ENCODE measurements at places on chromosomes 5 and 9.

DNA sequence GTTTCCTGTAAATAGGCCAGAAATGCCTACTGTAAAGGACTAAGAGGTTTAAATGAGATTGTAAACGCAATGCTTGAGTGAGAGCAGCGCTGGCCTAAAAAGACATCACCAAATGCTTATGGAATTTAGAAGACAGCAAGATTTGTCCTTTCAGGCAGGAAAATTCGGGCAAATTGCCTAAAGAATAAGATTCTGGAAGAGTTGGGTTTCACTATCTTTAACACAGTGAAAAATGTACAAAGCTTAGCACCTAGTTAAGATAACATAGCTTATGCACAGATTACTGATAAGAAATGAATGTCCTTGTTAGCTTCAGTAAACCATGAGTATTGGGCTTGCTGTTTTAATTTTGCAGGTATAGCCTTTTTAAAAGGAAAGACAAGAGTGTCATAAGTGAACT, 4.7 kb downstream of the FKBP15 start:
- no peak for DNase-seq

DNA sequence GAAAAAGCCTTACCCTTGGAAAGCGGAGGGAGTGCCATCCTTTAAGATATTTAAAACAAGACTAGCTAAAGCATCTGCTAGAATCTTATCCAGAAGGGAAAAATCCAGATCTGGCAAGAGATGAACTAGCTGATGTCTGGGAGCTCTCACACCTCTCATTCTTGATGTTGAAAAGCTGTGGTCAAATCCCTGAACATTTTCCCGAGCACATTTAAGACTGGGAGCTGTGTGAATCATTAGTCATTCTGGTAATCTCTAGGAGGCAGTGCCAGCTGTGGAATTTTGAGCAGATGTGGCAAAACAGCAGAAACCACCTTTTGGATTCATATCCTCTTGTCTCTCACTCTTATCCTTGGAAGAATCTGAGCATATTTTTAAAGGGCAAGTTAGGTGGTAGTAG, 218.0 kb downstream of the MAN2A1 start:
- DNase-seq = no peak

- peak; percentile 51 for DNase-seq
Observed at GRCh38 chr9:133990366-133991213, 1.5 kb downstream of the VAV2 start.

GRCh38 chr5:106489004-106489403, 1181.7 kb downstream of the EFNA5 start:
- DNase-seq = no peak

DNA sequence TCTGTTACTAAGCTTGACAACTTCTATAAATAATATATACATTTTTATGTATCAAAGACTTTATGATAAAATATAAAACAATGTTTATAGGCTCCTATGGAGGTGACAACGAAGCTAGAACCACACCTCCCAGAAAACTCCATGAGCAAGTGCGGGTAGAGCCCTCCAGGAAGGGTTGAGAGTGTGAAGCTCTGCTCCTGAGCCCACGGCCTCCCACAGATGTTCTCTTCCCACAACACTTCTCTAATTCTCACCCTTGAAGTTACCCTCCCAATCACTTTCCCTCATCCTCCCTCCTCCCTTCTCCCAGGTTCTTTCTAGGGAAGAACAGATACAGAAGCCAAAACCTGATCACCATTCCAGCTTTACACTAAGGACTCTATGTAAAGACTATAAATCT, 427.6 kb downstream of the SPOCK1 start:
- no peak for DNase-seq

DNA sequence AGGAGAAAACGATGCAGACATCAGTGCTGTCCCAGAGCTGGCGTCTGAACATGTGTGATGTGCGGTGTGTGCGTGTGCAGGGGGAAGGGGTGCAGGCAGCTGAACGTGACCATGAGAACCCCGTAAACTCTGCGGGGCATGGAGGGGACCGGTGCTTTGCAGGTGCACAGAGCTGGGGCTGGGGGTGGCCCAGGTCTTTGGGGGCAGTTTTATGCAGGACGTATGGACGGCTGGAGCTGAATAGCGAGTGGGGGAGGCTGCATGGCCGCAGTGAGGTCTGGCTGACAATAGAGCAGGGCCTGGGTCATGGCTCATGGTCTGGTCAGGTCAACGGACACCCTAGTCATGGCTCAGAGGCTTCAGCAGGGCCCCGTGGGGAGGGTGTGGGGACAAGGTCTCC, 3.3 kb upstream of the EXOC3 start:
- DNase-seq = peak; percentile 15

- DNase-seq = no peak
Observed at GRCh38 chr5:11407556-11408145, 496.6 kb downstream of the CTNND2 start.

DNA sequence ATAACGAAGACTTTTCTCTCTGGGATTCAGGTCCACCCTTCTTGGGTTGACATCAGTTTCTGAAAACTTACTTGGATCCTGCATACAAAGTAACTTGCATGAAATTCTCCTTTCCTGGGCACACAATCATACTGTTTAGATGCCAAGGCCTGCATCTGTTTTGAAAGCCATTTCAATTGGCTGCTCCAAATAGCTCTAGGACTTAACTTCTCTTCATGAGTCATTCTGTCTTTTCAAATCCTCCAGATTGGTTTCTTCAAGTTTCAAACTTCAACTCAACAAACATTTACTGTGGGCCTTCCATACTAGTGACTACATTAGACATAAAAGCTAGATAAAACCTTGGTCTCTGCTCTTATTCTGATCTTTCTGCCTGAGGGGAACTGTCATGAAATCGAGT, 54.8 kb upstream of the HMHB1 start:
- no peak for DNase-seq

DNA sequence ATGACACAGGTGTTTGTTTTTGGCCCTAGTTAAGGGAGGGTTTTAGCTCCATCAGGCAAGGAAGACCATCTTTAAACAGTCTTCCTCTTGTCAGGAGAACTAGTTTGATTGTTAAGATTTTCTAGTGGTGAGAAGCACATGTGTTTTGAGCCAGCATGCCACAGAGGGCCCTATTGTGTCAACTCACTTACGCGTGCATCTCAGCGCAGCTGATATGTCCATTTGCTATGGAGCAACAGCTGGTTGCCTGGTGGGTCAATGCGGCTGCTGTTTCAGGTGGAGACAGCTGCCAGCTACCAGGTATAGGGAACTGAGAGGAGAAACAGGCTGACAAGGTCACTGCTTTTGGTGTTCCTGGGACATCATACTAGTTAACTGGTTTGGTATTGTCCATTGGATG, 100.5 kb upstream of the PRRC1 start:
- no peak for DNase-seq

- peak; percentile 94 for DNase-seq
Observed at GRCh38 chr5:79514391-79515105, 614 bp upstream of the HOMER1 start.

- no peak for DNase-seq
Observed at GRCh38 chr5:159402311-159402710, 72.0 kb upstream of the IL12B start.

- no peak for DNase-seq
Observed at GRCh38 chr5:61000887-61001286, 55.9 kb downstream of the NDUFAF2 start.

DNA sequence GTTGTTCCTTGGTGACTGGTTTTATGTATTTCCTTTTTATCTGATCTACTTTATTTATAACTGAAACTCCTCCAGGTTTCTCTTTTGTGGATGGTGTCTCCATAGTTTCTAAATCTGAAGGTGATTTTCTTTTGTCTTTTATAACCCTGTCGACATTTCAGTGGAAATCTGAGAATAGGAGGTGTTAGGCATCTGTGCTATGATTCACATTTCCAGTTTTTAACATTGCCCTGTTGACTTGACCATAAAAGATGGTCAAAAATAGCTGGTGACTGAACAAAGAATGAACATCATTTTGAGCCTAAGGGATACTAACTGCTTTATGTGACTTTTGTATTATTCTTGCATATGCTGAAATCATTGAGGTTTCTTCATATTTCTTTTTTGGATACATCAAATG, 190.5 kb downstream of the PCSK1 start:
- DNase-seq = no peak

DNA sequence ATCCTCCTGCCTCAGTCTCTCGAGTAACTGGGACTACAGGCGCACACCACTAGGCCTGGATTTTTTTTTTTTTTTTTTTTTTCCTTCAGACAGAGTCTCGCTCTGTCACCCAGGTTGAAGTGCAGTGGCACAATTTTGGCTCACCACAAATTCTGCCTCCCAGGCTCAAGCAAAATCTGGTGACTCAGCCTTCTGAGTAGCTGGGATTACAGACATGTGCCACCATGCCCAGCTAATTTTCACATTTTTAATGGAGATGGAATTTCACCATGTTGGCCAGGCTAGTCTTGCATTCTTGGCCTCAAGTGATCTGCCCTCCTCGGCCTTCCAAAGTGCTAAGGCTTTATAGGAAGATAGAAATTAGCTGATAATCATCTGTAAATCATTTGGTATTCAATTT, 43.9 kb downstream of the NSA2 start:
- DNase-seq = no peak

DNA sequence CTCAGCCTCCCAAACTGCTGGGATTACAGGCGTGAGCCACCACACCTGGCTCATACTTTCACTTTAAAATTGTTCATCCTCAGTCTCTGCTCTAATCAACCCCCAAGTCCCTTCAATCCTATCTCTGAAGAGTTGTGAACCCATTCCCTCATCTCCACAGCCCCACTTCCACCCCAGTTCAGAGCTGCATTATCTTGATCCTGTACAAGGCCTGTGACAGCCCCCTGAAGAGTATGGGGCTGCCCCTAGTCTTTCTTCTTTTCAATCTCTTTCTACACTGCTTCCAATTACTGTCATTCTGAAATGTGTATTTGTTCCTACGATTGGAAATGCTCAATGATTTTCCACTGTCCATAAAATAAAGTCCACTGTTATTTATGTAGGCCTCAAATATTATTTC, 588.3 kb downstream of the RAB3C start:
- no peak for DNase-seq

DNA sequence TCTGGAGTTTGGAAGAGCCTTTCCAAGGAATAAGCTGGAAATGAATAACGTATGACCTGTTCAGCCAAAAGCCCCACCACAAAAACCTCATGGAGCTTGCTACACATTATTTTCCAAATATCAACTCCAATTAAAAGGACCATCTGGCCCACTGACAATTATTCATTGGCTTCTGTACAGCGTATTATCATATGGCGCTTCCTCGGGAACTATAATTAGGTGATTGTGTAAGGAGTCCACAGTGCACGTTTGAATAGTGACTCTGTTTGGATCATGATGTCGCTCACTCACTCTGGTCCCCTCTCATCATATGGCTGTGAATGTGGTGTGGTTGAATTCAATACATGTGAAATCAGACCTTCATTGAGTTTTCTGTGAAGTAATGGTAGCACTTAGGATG, 52.1 kb downstream of the GDNF start:
- no peak for DNase-seq

- no peak for DNase-seq
Observed at GRCh38 chr9:135711391-135711790, 9.4 kb downstream of the KCNT1 start.

DNA sequence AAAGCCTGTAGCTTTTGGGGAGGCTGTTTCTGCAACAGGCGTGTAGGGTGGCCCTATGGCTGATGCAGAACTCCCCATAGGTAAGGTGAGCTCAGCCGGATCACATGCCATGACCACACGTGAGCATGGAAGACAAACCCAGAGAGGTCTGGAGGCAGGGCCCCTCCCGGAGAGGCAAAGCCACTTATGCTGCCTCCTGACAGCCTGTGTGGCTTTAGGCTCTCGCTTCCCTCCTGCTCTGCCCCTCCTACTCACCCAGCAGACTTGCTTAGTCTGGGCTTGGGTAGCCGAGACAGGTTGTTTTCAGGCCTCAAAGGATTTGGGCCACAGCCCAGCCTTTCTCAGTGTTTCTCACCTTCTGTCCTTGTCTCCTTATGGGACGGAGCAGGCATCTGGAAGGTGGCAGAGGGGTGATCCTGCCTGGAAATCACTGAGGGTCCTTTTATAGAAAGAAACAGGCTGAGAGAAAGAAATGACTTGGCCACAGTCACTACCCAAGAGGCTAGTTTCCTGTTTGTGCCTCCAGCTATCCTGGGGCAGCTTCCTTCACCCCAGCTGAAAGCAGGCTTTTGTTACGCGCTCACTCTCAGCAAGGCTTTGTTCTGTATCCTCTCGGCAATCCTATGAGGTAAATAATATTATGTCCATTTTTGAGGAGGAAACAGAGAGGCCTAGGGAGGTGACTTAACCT, 89.9 kb downstream of the DAB2IP start:
- no peak for DNase-seq

GRCh38 chr9:21964925-21965385, 29.2 kb downstream of the CDKN2A start:
- peak; percentile 47 for DNase-seq

DNA sequence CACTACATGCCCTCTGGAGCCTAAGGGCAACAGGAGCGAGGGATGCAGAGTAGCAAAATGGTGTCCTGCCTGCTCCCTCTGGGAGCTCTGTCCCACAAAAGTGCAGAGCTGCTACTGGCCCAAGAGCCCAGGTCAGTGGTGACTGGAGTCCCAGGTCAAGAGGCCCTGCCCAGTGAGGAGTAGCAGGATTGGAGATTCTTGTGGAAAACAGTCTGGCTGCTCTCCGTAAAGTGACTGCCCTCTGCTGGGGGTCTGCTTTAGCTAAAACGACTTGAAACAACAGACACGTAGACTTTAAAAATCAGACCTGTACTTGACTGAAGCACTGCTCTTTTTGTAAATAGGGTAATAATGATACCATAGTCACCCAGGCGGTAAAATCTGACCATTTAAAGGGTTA, 917.0 kb downstream of the MAT2B start:
- no peak for DNase-seq

DNA sequence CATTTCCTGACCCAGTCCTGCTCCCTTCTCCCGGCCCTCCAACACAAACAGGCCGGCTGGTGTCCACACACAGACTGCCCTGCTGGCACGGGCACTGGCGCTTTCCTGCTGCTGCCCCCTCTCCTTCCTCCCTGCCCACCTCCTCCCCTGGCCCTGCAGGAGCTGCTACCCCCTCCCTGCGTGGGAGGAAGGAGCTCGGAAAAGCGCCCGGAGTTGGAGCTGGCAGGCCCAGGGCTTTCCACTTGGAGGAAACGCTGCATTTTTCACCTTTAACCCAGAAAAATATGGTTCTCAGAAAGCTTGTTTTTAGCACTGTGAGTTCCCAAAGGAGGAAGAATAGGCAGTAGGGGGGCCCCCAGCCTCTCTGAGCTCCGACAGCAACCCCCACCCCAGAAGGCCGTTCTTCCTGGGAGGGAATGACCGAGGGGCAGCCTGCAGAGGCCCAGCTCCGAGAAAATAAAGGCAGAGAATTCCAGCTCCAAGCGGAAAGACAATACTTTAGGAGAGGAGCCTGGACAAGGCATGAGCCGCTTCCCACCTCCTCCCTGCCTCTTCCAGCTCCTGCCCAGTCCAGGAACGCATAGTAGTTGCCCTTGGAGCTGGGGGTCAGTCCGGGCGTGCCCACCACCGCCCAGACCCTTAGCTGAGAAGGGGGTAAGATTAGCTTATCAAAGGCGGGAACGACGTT, 88.9 kb downstream of the LIFR start:
- DNase-seq = peak; percentile 78

- DNase-seq = peak; percentile 54
Observed at GRCh38 chr9:124392254-124392870, 22.9 kb downstream of the PSMB7 start.
